ENCODE measurements at places on chromosomes 13 and 19. TPM values are rescaled to one million over a fixed set of nuclear protein-coding genes. Genes with fewer than 3 reads are reported as not detected.

SLAIN1 gene
- total RNA-seq = 7.8 TPM

TLE6 gene
- 1.7 TPM for total RNA-seq

TSKS gene
- total RNA-seq = 0.08 TPM

TUBB4A gene
- 1.6 TPM for total RNA-seq

HSPBP1 gene
- 11.6 TPM for total RNA-seq

DNA sequence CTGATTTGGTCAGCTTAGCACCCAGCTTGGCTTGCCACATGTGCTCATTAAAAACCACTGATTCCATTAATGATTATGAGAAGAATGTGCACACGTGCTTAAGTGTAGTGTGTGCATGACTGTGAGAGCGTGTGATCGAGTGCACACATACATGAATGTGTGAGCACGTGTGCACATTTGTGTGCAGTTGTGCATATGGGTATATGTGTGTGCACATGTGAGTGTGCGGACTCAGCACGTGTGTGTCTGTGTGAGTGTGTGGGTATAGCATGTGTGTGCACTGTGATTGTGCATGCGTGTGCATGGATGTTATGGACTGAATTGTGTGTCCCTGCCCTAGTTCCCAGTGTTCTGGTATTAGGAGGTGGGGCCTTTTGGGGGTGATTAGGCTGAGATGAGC is 202.1 kb upstream of the ZNF536 start:
- no peaks in the 10 kb centered on the region for H3K36me3 ChIP-seq
- H3K4me3 ChIP-seq = no peak overlapping the region
- no peak for DNase-seq
- no peaks in the 10 kb centered on the region for H3K4me1 ChIP-seq
- H3K27ac ChIP-seq = no peak overlapping the region

DNA sequence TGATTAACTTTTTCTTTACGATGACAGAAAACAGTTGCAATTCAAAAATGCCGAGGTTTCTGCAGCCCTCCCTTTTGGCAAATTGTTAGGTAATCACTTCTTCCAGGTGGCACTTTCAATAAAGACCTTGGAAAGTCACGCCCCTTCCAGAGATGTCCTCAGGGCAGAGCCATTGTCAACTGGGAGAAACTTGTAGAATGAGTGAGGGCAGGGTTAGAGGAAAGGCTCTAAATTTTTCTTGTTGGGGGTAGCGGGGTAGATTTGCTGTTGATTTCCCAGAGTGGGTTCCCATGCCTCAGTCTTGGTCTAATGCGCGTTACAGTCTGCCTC is 421.1 kb downstream of the FGF9 start:
- H3K27ac ChIP-seq = no peak overlapping the region
- no peaks in the 10 kb centered on the region for H3K36me3 ChIP-seq
- H3K4me1 ChIP-seq = no peaks in the 10 kb centered on the region

GRCh38 chr13:77136902-77137420 is 110.0 kb upstream of the FBXL3 start:
- DNase-seq = no peak
- H3K4me3 ChIP-seq = no peak overlapping the region
- no peaks in the 10 kb centered on the region for H3K4me1 ChIP-seq
- no peak overlapping the region for H3K27ac ChIP-seq
- H3K36me3 ChIP-seq = peaks cover 27% of the 10 kb centered on the region
- H3K27me3 ChIP-seq = no peaks in the 10 kb centered on the region

GRCh38 chr13:113604186-113604585 is 19.6 kb downstream of the TFDP1 start:
- no peaks in the 10 kb centered on the region for H3K4me1 ChIP-seq
- H3K27ac ChIP-seq = no peak overlapping the region
- DNase-seq = no peak

GRCh38 chr19:42281827-42282762 is 13.0 kb downstream of the CIC start:
- peaks cover 75% of the 10 kb centered on the region for H3K4me1 ChIP-seq
- peak overlapping the region; percentile 83 for H3K27ac ChIP-seq
- no peak overlapping the region for H3K4me3 ChIP-seq
- peak; percentile 41 for DNase-seq
- H3K27me3 ChIP-seq = no peaks in the 10 kb centered on the region
- H3K36me3 ChIP-seq = peaks cover 3% of the 10 kb centered on the region

GRCh38 chr19:48842789-48843162 is 6.5 kb upstream of the HSD17B14 start:
- H3K36me3 ChIP-seq = peaks cover 3% of the 10 kb centered on the region
- H3K27me3 ChIP-seq = no peaks in the 10 kb centered on the region
- peak; percentile 65 for DNase-seq

GRCh38 chr19:42057846-42058245 is 12.2 kb downstream of the GRIK5 start:
- no peaks in the 10 kb centered on the region for H3K4me1 ChIP-seq
- no peaks in the 10 kb centered on the region for H3K27me3 ChIP-seq
- H3K36me3 ChIP-seq = no peaks in the 10 kb centered on the region
- no peak overlapping the region for H3K4me3 ChIP-seq
- DNase-seq = no peak

DNA sequence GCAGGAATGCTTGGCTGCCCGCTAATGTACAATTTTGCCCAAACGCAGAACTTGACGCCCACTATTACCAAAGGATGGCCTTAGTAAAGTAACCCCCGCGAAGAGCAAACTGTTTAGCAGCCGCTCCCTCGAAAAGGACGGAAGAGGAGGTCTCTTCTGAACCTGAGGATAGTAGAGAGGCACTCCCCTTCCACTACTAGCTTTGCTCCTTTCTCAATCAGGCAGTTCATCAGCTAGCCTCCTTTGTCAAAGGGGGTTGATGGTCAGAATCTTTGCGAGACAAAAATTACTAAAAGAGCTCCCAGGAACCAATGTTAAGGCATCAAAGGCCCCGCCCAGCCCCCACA is 534 bp downstream of the CAB39L start:
- no peaks in the 10 kb centered on the region for H3K27me3 ChIP-seq
- peaks cover 11% of the 10 kb centered on the region for H3K4me1 ChIP-seq
- peak overlapping the region; percentile 60 for H3K4me3 ChIP-seq
- no peak for DNase-seq

DNA sequence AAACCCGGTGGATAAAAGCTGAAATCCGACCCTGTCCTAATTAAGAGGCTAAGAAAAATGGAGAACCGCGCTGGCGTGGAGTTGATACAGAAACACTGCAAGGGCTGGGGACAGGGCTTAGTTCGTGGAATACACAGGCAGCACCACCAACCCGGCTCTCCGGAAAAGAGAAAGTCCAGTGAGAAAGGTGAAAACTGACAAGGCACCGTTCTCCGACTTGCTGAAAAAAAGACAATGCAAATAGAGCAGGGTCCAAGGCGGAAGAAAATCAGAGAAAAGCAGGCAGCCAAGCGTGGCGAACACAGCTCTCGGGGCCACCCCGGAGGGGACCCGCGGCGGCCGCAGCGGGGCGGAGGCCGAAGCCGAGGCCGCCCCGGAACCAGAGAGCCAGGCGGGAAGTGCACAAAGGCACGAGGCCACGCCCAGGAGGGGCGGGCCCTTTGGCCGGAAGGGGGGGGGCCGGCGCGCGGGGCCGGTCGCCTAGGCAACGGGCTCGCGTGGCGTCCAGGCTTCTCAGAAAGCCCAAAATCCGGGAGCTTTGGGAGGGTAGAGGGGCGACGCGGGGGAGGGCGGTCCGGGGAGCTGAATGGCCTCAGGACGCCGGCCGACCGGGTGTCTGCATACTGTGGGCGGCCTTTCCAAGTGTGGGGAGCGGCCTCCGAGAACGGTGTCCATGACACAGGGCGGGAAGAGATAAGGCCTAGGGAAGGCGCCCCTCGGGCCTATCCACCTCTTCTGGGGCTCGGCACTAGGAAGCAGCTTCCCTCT is 1.2 kb upstream of the ING1 start:
- H3K36me3 ChIP-seq = no peaks in the 10 kb centered on the region
- no peaks in the 10 kb centered on the region for H3K27me3 ChIP-seq
- peaks cover 14% of the 10 kb centered on the region for H3K4me1 ChIP-seq
- H3K27ac ChIP-seq = peak overlapping the region; percentile 100

GRCh38 chr13:36696410-36697010 is 22.7 kb downstream of the SERTM1 start:
- H3K36me3 ChIP-seq = no peaks in the 10 kb centered on the region
- no peak overlapping the region for H3K27ac ChIP-seq
- no peak overlapping the region for H3K4me3 ChIP-seq

GRCh38 chr13:44236370-44236769 is 137.3 kb upstream of the SERP2 start:
- no peak for DNase-seq
- H3K4me1 ChIP-seq = no peaks in the 10 kb centered on the region
- no peak overlapping the region for H3K4me3 ChIP-seq
- no peaks in the 10 kb centered on the region for H3K36me3 ChIP-seq
- peak overlapping the region; percentile 61 for H3K27ac ChIP-seq
- no peaks in the 10 kb centered on the region for H3K27me3 ChIP-seq

DNA sequence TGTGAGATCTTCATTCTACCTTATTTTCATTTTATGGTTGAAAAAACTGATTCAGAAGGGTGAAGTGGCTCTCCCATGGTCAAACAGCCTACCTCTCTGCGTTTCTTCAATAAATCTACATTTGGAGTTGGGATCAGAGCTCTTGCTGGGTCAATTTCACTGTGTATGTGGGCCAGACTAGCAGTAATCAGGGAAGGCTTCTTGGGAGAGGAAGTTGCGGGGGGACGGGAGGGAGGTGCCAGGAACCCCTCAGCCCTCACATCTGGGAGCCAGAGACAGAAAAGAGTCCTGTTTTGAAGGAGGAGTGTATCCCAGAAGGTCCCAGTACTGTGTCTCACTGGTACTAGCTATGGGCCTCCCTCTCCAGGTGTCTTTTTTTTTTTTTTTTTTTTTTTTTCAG is 934 bp downstream of the KXD1 start:
- H3K27ac ChIP-seq = peak overlapping the region; percentile 82
- peak overlapping the region; percentile 84 for H3K4me3 ChIP-seq
- H3K4me1 ChIP-seq = peaks cover 2% of the 10 kb centered on the region

GRCh38 chr13:25963674-25964073 is 88.1 kb downstream of the SHISA2 start:
- no peaks in the 10 kb centered on the region for H3K4me1 ChIP-seq
- no peaks in the 10 kb centered on the region for H3K36me3 ChIP-seq
- no peak for DNase-seq
- no peak overlapping the region for H3K27ac ChIP-seq

- H3K4me1 ChIP-seq = peaks cover 4% of the 10 kb centered on the region
- peak overlapping the region; percentile 39 for H3K4me3 ChIP-seq
- no peak for DNase-seq
- peaks cover 15% of the 10 kb centered on the region for H3K27me3 ChIP-seq
- no peak overlapping the region for H3K27ac ChIP-seq
Observed at GRCh38 chr13:25372284-25373081, 709 bp downstream of the ATP8A2 start.

DNA sequence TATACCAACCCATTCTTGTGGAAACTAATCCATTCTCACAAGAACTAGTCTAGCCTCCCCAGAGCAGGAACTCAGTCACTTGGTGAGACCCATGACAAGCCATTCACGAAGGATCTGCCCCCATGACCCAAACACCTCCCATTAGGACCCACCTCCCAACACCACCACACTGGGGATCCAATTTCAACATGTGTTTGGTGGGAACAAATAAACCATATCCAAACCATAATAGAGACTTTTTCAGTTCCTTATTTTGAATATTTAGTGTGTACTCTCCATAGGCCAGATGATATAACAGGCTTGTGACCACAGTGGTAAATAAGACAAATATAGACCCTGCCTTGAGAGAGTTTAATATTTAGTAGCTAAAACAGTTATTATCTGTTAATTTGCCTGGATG is 227.5 kb upstream of the SERP2 start:
- peaks cover 19% of the 10 kb centered on the region for H3K4me1 ChIP-seq
- no peak for DNase-seq
- peaks cover 3% of the 10 kb centered on the region for H3K36me3 ChIP-seq
- no peaks in the 10 kb centered on the region for H3K27me3 ChIP-seq

DNA sequence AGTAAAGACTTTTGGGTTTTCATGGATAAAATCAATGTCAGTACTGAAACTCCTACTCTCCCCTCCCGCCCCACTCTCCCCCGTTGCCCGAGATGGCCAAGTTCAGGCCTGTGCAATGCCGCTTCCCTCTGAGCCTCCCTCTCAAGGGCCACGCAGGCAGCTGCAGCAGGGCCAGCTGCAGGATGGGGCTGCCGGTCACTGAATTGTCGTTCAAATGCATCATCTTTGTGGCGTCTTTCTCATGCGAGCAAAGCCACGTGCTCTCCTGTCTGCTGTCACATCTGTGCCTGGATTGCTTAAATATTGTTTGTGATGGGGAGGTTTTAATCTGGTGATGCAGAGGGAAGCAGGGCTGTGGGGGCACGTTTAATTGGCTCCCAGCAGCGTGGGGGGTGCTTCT is 26.6 kb downstream of the SHISA2 start:
- H3K4me1 ChIP-seq = no peaks in the 10 kb centered on the region
- no peak overlapping the region for H3K4me3 ChIP-seq
- DNase-seq = no peak
- H3K27ac ChIP-seq = no peak overlapping the region

DNA sequence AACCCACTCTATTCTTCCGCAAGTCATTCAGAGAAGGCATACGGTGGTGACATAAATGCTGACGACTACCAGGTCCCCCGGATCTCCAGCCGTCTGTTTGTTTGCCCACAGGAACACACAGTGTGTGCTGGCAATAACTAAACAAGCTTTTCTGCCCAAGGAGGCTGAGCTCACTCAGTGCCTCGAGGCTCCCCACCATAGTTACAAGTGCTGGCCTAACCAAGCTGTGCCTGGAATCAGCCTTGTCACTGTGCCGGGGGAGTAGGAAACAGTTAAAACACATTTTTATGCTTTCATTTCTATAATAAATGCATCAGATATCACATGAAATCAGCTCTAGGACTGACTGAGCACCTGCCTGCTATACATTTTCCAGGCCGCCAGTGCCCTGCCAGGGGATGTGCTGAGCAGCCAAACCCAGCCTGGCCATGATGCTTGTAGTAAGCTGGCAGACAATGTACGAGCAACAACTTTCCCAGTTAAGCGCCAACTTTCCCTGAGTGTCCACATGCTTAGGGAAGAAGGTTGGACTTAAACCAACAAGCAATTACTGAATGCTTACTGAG is 28.1 kb downstream of the BRD4 start:
- peaks cover 57% of the 10 kb centered on the region for H3K4me1 ChIP-seq
- no peaks in the 10 kb centered on the region for H3K27me3 ChIP-seq
- peak overlapping the region; percentile 17 for H3K27ac ChIP-seq
- no peak for DNase-seq

DNA sequence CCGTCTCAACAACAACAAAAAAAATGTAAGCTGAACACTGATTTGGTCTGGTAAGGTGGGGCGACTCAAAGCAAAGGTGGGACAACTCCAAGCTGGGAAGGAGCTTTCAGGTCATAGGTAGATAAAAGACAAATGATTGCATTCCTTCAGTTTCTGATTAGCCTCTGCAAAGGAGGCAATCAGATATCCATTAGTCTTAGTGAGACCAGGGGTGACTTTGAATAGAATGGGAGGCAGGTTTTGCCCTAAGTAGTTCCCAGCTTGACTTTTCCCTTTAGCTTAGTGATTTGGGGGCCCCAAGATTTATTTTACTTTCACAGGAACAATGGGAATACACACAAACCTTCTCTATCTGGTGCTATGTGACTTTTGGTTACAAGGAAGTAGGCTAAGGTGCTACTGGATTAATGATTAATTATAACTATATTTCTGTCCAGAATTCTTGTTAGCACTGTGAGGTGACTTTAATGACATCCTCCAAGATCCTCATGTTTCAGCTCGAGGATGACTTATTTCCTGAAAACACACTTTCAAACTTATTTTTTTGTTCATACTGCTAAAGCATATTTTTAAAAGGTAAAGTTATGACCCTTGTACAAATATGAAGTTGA is 10.6 kb upstream of the MTRF1 start:
- H3K27me3 ChIP-seq = no peaks in the 10 kb centered on the region
- no peak overlapping the region for H3K4me3 ChIP-seq
- H3K36me3 ChIP-seq = no peaks in the 10 kb centered on the region
- H3K27ac ChIP-seq = no peak overlapping the region

- no peaks in the 10 kb centered on the region for H3K4me1 ChIP-seq
- H3K27me3 ChIP-seq = no peaks in the 10 kb centered on the region
- H3K27ac ChIP-seq = no peak overlapping the region
- H3K36me3 ChIP-seq = no peaks in the 10 kb centered on the region
- H3K4me3 ChIP-seq = no peak overlapping the region
Observed at GRCh38 chr13:35983206-35983605, 148.0 kb downstream of the DCLK1 start.
